Stimulated activated CD8-positive, alpha-beta memory T cell treated with anti-CD3 and anti-CD28 coated beads, Interleukin-7, amount 100 ng/mL, for 4 hours (primary cell): ENCODE measurements at places on chromosomes 6 and 20.
A peak's percentile ranks its signal among the peaks of the same experiment; 100 is the strongest.

DNA sequence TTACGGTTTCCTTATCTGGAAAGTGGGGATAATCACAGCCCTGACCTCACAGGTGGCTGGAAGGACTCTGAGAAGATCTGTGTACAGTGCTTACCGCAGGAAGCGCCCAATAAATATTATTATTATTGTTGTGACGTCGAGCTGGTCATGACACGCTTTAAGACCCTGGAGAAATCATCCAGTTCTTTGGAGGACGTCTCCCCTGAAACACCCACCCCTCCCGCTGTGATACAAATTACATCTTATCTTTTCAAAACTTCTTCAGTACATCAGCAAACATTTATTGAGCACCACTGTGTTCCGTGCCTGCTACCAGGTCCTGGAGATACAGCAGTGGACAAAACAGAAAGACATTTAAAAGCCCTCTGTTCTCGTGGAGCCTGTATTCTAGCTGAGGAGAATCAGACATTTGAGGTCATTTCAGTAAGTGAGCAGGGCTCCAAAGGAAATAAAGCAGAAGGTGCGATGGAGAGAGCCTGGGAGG is 118.7 kb downstream of the CEBPB start:
- no peak for DNase-seq

DNA sequence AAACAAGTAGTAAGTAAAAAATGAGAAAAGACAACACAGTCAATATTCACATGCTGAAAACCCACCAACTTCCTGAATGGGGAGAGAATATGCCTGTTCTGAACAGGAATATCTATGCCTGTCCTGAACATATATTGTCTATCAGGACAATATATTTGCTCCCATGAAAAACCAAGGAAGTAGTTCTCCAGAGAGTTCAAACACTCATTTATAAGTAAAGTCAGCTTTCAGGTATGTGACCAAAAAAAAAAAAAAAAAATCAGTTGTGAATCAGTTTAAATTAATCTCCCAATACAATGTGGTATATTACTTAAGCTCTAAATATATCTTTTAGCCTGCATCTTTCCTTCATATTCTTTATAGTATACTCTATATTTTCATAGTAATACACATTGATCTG is 119.5 kb downstream of the MYB start:
- no peak for DNase-seq

GRCh38 chr6:46284475-46284874 is 113.7 kb upstream of the ENPP5 start:
- DNase-seq, result no peak

GRCh38 chr20:59024111-59024530 is 4.9 kb downstream of the TUBB1 start:
- DNase-seq, result no peak

DNA sequence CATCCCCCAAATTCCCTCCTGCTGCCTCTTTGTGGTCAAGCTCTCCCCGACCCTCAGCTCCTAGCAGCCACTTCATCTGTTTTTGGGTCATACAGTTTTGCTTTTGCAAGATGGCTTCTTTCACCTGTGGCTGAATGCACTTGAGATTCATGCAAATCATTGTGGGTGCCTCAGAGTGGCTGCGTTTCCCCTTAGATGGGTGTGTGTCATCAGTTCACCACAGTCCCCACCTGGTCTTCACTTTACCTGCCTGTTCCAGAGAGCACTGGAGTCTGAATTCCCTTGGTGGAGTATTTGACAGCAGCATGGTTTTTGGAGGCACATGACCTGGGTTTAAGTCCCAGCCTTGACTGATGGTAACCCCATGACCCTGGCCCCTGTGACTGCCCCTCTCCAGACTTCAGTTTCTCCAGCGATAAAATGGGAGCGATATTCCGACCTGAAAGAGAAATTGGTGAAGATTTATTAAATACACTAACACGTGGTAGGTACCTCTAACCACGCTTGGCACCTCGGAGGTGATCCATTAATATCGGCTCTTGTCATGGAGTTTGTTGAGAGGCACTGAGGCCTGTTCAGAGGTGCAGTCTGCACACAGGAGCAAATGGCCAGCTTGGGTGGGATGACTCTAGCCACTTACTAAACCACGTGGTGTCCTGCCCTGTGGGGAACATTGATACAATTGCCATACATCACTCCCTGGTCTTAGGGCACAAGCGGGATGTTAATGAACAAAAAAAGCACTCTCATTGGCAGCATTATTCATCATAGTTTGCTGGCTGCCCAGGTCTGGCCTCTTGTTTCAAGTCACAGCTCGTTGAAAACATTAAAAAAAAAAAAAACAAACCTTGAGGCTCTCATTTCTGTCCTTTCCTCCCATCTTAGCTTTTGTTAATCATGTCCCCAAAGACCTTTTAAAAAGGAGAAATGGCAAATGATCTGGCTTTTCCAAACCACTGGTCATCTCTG is 167.2 kb upstream of the KCNG1 start:
- DNase-seq, result no peak

GRCh38 chr6:6406715-6407070 is 86.2 kb upstream of the F13A1 start:
- DNase-seq, result no peak

GRCh38 chr6:13615792-13616120 is 621 bp downstream of the NOL7 start:
- peak; percentile 28 for DNase-seq

DNA sequence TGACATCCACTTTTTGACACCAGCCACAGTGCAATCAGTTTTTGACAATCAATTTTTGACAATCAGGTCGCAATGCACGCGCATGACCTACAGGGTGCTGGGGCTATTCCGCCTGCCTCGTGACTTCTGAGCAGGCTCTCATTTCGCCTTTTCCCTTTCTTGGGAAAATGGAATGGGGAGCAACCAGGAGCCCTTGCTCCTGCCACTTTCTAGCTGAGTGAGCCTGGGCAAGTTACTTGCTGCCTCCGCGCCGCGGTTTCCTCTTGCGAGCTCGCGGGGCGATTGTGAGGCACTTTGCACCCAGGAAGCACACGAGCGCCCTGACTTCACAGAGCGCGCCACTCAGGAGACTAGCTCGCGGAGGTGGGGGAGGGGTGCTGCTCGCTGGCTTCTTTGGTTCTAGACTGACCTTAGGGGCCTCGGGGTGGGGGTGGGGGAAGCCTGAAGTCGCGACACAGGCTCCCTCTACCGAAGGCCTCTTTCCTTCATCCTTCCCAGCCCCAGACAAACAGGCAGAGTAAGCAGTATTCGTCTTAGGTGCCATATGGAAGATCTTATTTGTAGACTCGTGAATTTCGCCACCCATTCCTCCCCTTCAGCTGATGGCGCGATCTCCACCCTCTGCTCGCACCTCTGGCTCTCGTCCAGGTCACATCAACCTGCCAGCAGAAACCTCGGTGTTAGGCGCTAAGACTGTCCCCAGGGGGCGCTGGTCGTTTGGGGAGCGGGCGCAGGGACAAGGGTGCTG is 4.6 kb downstream of the TP53TG5 start:
- DNase-seq, result peak; percentile 81

- no peak for DNase-seq
Observed at GRCh38 chr6:15993716-15994228, 135.1 kb upstream of the MYLIP start.

DNA sequence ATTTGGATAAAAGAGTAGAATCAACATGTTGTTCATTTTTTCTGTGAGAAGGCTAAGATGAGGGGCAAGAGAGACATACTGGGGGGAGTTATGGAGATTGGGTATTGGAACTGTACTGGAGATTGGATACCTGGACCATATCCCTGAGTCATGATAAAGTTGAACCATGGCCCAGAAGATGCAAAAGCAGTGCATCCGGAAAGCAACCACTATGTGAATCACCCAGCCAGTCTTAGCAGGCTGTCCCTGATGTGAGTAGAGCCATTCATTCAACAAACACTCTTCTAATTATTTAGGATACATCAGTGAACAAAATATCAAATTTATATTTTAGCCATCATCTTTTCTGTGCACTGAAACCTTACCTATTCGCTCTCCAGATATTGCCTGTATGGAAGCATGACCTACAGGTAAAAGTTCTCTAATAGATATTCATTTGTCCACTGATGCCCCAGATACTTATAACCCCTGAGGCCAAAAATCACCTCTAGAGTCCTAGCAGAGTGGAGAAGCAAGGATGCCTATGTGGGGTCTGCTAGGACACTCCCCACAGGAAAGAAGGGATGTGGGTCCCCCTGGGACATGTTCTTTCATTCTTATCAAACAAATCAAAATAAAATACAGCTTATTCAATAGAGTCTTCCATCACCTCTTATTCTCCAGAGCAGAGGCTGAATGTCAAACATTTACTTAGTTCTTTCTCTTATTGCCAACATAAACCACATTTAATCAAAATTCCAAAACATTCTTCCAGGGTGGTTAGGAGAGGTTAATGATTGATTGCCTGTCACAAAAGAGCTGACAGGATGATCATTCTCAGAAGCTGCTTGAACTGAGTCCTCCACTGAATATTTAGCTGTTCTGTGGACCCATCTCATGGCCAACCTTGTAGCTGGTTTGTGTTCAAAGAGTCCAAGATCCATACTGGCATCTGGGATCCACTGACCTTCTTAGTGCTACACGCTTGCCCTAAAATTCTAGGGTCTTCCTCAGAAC is 37.0 kb upstream of the PKHD1 start:
- no peak for DNase-seq

DNA sequence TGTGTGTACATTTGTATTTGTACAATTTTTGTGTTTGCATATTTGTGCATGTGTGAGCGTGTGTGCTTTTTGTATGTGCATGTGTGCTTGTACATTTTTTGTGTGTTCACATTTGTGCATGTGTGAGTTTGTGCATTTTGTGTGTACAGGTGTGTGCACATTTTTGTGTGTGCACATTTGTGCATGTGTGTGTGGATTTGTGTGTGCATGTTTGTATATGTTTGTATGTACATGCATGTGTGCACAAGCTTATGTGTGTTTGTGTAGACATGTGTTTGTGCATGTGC is 28.9 kb downstream of the PRR18 start:
- no peak for DNase-seq

DNA sequence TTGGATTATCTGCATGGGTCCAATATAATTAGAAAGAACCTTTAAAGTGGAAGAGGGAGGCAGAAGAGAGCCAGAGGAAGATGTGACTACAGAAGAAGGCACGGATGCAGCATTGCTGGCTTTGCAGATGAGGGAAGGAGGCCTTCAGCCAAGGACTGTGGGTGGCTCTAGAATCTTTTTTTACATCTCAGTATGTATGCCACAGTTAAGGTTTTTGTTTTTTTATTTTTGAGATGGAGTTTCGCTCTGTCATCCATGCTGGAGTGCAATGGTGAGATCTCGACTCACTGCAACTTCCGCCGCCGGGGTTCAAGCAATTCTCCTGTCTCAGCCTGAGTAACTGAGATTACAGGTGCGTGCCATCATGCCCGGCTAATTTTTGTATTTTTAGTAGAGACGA is 49.3 kb downstream of the MCM8 start:
- DNase-seq, result no peak

DNA sequence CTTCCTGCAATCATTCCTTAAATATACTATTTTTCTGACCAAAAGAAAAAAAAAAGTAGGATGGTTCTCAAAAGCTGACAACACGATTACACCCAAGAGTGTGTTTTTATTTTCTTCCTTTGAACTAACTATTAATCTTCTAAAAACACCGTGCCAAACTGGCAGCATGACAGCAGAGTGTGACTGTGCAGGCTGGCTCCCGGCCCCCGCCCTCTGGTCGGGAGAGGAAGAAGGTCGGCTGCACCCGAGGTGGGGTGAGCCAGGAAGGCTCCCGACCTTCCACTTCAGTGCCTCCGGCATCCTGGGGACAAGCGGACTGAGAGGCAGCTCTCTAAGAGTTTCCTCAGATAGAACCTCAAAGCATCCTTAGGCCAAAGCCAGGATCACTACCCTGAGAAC is 29.2 kb downstream of the SLC22A23 start:
- no peak for DNase-seq

DNA sequence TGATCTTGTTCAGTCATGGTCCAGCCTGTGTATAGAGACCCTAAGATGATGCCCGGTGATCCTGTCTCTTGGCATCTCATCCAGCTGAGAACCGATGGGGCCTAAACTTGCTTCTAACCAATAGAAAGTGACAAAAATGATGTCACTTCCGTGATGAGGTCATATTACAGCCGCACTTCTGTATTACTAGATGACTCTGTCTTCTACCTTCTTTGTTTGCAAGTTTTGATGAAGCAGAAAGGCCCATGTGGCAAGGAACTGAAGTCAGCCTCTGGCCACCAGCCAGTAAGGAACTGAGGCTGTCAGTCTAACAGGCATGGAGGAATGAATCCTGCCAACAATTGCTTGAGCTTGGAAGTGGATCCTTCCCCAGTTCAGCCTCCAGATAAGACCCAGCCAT is 32.8 kb upstream of the HLA-C start:
- DNase-seq, result no peak

GRCh38 chr20:13322621-13323020 is 101.5 kb downstream of the ISM1 start:
- DNase-seq, result no peak

GRCh38 chr20:31808481-31808880 is 10.7 kb upstream of the MYLK2 start:
- DNase-seq, result no peak

GRCh38 chr6:12720310-12720709 is 3.7 kb downstream of the PHACTR1 start:
- no peak for DNase-seq

DNA sequence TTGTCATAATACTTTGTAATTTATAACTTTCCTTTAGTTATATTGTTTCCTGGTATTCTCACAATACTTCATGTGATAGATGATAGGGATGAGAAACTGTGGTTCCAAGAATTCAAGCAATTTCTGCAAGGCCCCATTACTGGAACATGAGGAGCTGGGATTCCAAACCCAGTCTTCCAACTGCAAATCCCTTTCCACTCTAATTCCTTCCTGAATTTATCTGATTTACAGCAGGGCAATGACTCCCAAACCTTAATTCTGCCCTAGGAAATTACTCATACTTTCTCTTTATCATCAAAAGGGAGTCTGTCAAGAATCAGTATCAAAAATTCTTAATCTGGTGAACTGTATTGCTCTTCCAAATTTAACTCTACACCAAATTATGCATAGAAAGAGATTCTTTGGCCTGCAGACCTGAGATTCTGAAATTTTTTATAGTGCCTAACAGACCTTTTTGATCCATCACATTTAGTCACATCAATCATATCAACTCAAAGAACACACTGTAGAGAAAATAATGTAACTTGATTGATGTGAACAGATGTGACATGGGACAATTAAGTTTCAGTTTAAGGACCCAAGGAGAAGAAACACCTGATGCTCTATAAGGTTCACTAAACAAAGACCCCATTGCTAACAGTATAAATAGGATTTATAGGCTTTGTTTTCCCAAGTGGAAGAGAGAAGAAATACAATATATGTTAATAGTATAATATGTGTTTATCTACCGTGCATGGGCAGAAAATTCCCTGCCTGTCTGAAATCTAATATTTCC is 41.5 kb upstream of the GJA1 start:
- no peak for DNase-seq

GRCh38 chr6:154390034-154390433 is 33.4 kb upstream of the IPCEF1 start:
- DNase-seq, result no peak

DNA sequence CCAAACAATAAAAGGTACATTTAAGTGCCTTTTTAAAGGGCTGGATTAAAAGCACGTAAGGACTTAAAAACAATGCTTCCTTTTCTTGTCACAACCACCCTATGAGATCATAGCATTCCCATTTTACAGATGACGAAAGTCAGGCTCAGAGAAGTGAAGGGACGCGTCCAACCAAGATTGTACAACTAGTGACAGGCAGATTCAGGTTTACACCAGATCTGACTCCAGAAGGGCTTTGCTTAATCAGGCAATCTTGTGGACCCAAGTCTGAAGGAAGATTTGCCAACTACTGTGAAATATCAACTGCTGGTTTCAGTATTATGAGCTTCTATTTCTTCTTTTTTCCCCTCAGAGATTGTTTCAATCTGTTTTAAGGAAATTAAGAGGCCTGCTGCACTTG is 877 bp downstream of the ENPP4 start:
- no peak for DNase-seq

GRCh38 chr6:35665573-35665972 is 23.1 kb downstream of the FKBP5 start:
- no peak for DNase-seq
